ENCODE measurements at places on chromosomes 4 and X.

DNA sequence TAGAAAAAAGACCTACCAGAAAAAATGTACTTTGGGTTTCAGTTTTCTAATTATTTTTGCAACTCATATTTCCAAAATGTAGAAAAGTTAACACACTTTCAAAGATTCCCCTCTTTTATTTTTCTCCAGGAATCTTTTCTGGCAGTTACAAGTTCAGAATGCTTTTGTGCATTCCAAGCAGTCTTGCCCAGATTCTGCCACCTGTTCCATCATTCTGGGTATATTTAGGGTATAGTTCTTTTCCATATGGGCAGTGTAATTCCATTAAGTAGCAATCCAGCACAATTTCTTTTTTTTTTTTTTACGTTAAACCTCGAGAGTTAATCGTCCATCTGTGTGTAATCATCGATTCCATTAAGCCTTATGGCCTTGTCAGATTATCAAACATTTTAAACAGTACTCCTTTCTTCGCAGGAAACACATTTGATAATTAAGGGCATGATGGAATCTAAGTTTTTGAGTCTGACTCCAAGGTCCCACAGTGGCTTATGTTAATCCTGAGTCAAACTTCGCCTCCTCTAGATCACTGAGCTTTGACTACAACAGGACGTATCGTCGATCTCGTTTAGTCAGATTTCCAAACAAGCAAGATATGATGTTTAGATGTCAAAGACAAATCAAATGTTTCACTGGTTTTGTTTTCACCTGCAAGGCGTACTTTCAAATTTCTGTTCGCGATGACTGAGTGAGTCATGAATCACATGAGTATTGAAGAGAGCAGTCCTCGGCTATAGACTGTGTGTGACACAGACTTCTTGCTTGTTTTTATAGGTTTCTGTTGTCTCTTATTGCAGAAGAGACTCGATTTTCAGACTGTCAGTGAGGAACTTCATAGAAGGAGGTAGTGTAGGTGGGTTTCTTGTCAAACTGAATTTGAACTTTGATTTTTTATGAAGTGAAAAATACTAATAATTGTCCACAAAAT lies 118.9 kb upstream of the GK2 start:
- DNase-seq = no peak

- DNase-seq = peak; percentile 60
These were observed 42.4 kb downstream of the NHS start for GRCh38 chrX:17417372-17417771.

DNA sequence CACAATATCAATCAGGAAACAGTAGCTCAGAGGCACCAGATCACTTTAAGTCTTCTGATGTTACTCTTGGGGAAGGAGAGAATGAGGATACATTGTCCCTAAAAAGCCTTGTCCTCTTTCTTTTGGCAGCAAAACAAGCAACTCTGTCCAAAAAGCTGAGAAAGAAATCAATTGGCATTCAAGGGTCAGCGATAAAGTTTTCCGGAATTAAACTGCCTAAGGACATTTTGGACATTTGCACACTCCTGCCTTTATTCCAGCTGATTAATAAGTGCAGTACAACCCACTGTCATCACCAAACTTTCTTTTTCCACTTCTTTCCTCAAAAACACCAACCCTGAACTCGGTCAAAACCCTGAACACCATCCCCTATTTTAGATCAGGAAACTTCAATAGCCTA lies 85.8 kb upstream of the FAM9A start:
- no peak for DNase-seq

DNA sequence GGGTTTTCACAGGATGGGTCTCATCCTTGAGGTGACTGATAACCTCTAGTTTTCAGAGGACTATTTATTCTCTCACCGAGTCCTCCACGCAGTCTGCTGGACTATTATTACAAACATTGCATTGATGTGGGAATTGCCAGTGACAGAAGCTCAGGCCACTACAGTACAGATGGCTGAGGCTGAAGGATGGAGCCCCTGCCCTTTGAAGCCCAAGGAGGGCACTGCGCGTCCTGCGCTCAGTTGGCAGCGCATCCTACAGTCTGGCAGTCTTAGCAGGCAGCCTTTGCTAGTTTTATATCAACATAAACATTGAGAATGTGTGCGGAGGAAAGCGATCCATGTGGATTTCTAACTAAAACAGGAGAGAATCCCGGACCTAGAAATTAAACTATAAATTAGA lies 1.5 kb upstream of the RELL1 start:
- DNase-seq = no peak

GRCh38 chr4:87720094-87720691 lies 70.1 kb downstream of the DMP1 start:
- DNase-seq = no peak

DNA sequence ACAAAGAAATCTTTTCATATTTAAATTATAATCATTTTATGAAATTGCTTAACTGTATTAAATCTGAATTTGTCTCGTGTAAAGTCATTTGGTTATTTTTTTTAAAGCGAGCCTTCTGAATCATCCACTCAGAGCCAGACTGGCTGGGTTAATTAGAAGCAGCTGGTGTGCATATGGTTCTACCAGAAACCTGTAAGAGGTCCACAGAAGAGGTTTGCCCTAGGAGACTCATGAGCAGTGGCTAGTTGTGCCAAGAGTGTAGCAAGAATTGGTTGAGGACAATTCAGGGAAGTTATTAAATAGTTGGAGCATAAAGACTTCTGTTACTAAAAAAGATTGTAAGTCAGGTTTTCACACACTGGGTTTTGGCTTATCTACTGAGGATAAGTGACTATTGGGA lies 267.4 kb downstream of the IL1RAPL2 start:
- peak; percentile 65 for DNase-seq

DNA sequence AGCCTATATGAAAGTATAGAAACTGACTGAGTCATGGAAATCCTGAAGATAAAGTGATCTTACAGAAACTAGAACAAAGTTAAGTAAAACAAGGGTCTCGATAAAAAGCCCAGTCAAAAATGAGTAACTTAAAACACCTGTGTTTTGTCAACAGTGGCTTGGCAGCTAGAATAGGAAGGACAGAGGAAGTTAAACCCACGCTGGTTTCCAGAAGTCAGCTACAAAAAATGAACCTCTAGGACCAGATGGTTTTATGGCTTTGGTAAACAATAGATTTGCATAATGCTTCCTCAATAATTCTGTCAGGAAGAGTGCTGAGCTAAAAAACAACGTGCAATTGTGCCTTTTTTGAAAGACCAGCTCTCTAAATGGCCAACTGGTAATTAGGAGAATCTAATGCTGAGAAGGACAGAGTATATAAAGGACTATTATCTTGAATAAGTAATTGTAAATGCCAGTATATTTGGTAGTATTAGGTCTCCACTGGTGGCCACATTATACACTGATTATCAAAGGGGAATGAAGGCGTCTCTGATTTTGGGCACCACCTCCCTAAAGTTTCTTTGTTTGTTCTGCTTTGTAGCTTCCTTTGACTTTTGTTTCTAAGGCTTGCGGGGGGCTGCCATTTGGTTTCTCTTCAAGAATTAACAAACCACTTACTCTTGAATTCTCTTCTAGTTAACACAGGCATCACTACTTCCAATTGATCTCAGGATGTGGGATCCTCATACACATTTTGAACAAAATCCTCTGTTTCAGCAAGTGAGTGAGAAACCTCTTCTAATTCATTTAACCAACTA lies 72.2 kb upstream of the PPP3CA start:
- peak; percentile 75 for DNase-seq

DNA sequence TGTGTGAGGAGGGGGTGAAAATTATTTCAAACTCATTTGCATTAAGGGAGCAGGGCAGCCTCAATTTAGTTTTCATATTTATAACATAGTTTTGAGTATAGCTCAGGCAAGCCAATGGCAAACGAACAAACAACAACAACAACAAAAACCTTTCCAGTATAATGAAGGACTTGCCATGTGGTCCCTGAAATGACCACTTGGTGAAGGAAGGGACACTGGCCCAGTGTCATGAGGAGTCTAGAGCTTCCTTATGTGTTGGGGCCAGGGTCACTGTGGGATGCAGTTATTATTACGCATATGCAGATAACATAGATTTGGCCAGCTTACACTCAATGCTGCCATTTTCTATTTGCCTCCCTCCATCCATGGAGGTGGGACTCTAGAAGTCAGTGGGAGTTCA lies 23.3 kb downstream of the NKX3-2 start:
- DNase-seq = no peak

GRCh38 chrX:123455693-123456092 lies 271.6 kb downstream of the GRIA3 start:
- no peak for DNase-seq

DNA sequence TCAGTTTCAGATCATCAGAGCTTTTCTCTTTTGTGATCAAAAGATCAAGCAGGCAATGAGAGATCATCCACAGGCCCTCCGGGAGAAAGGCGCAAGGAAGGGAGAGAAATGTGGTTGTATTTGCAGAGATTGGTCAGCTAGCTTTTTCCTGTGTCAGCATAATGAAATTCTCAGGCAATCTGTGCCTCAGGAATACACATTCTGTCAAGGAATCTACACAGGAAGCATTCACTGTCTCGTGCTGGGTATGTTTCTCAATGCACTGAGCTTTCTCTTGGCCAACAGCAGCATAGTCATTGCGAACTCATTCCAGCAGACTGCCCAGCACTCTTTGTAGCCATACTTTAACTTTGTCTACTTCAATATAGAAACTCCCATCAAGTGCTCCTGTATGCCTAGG lies 413.7 kb downstream of the PPP3CA start:
- DNase-seq = no peak

GRCh38 chr4:112214390-112215264 lies 17.0 kb upstream of the AP1AR start:
- peak; percentile 14 for DNase-seq

GRCh38 chrX:103066606-103067005 lies 2.6 kb upstream of the BEX1 start:
- peak; percentile 8 for DNase-seq

DNA sequence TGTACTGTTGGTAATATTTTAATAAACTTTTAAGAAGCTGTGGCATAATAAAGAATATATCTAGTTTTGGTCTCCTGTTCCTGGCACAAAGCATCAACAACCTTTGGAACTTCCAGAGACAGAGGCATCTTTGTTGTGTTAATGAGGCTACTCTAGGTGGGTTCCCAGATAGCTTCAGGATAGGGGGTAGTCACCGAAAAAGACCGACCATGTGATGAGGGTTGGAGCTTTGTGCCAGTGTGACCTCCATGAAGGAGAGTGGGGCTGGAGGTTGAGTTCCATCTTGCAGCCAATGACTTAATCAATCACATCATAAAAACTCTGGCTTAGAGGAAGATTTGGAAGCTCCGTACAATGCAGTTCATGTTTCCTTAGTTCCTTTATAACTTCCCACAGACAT lies 9.9 kb downstream of the PPAT start:
- DNase-seq = no peak

Data from astrocyte (in vitro differentiated cells and primary cell).